ENCODE measurements at places on chromosomes 16 and 17.
A peak's percentile ranks its signal among the peaks of the same experiment; 100 is the strongest.

- DNase-seq = no peak
Measured at GRCh38 chr17:45812102-45812501, 28.0 kb downstream of the CRHR1 start.

DNA sequence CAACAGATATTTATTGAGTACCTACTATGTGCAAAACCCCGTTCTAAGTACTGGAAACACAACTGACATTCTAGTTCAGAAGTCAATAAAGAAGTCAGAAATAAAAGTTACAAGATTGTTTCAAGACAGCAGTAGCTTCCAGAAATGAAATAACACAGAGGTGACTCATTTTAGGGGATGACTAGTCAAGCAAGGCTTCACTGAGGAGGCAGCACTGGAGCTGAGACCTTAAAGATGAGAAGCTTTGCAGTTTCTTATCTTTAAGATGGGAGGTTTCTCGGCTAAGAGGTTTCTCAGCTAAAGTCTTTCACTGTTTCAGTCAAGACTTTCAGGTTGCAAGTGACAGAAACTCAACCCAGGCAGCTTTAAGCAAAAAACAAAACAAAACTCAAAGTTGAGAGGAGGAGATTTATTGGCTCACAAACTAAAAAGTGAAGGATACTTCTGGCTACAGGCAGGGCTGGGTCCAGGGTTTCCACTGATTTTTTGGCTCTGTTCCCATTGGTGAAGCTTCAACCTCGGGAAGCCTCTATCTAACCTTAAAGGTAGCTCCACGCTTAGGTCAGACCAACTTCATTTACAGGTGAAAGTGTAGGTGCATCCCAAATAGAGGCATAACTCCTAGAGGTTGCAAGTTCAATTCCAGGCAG, 7.4 kb upstream of the MMP2 start:
- DNase-seq = no peak

GRCh38 chr16:4767872-4768548, 1.0 kb upstream of the ZNF500 start:
- DNase-seq = peak; percentile 18

- no peak for DNase-seq
Measured at GRCh38 chr16:25838724-25839186, 147.0 kb downstream of the HS3ST4 start.

- DNase-seq = no peak
Measured at GRCh38 chr17:69431835-69432234, 17.3 kb downstream of the MAP2K6 start.

DNA sequence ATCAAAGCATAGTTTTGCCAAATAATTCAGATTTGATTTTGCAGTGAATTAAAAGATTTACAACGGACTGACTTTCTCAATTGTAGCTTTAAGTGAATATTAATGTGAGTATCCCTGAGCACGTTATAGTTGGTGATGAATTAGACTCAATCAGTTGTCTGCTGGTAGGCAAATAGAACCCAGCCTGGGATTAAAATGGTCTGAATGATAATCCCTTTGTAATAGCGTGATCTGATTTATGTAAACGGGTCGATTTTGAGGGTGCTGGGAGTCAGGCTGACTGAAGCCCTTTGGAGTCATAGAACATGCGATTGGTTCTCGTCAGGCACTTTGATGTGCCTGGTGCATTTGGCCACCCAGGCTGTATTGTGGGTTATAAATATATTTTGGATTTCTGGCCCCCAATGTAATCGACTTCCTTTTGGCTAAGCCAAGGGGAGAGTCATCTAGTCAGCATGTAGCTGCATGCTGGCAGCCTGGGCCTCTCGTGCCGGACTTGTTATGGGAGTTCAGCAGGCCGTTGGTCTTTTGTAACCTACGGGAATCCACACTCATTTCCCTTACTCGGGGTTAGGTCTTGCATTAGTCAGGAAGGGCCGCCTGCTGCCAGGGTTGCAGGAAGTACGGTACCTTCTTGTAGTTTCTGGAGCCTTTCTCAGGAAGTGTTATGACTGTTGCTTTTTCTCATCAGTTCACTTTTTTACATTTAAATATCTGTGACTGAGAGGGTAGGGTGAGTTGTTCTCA, 5.4 kb downstream of the PGS1 start:
- DNase-seq = peak; percentile 94

DNA sequence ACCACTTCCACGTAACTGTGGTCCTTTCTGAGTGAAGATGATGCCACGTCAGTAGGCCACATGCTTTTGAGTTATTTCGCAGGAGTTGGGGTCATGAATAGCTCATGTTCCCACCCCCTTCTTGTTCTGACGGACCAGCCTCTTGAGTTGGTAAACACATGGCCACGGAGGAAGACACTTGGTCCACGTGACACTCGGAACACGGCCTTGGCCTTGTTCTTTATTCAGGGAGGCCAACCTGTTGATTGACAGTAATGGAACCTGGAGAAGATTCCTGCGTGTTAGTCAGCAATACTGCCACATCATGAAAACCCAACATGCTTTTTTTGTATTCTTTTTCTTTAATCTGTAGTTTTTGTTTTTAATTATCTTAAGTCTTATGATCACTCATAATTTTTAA, 56.3 kb downstream of the SEC14L1 start:
- no peak for DNase-seq

DNA sequence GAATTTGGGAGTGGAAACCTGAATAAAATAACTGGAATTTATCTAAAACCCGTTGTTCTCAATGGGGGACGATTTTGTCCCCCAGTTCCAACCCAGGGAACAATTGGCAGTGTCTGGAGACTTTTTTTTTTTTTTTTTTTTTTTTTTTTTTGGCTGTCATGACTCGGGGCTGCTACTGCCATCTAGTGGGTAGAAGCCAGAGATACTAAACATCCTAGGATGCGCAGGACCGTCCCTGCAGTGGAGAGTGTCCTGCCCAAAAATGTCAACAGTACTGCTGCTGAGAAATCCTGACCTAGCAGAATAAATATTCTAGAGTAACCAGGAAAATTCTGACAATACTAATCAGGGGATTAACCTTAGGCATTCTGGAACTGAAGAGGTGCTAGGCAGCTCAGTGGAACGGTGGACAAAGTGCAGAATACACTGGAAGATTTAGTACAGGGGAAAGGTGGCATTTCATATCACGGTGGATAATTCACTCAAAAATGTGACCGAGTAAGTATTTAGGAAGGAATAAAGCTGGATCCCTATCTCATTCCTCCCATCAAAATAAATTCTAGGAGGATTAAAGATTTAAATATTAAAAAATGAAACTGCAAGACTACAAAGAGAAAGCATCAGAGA, 107.6 kb downstream of the SPECC1 start:
- DNase-seq = no peak

- DNase-seq = no peak
Measured at GRCh38 chr17:74608511-74608910, 15.0 kb downstream of the CD300E start.

DNA sequence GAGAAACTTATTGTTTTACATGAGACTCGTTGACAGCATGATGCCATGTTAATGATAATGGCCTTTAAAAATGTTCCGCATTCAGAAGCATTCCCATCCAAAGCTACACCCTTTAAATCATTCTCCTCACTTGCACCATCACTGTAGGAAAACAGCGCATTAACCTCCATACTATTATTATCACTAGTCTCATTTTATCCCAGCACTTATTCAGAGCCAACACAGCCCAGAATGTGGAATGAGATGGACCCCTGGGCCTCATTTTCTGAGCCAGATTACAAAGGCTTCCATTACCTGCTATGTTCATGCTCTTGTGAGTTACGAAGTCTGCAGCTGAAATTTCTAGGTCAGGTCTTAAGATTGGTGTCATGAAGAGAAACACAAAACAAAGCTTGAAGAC, 159.4 kb downstream of the HS3ST3A1 start:
- no peak for DNase-seq

DNA sequence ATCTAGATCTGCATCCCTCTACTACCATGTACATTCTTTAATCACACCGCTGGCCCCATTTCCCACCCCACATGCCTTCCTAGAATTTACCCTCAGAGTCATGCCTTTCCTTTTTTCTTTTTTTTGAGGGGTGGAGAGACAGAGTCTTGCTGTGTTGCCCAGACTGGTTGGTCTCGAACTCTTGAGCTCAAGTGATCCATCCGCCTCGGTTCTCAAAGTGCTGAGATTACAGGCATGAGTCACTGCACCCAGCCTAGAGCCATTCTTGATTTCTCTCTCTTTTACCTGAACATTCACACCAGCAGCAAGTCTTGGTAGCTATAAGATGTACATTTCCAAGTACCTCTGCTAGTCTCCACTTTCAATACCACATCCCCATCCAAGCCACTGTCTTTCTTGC, 2.1 kb downstream of the PAGR1 start:
- peak; percentile 5 for DNase-seq

- peak; percentile 91 for DNase-seq
Measured at GRCh38 chr17:17206124-17206912, at the start of gene PLD6. TSS of gene PLD6 (minus strand) at chr17:17206333. CDS start at chr17:17206286, 47 bp downstream.

GRCh38 chr16:56399486-56399885, 25.9 kb downstream of the AMFR start:
- no peak for DNase-seq

DNA sequence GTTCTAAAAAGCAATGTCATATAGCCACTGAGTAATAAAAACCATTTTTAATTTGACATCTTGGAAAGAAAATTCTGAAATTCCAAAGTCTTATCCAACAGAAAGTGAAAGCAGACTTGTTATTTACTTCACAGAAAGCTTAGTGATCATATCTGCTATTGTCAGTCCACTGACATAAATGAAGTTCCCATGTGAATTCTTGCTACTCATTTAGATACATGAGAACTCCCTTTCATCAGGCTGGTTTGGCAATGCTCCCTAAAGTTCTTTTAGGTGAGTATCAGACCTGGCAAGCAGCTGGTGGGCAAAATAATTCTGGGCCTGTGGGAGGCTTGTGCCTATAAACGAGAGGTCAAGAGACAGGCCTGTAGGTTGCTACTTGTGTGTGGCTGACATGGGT, 23.4 kb downstream of the NME2 start:
- no peak for DNase-seq

GRCh38 chr16:962366-962765, 8.4 kb downstream of the LMF1 start:
- DNase-seq = no peak

DNA sequence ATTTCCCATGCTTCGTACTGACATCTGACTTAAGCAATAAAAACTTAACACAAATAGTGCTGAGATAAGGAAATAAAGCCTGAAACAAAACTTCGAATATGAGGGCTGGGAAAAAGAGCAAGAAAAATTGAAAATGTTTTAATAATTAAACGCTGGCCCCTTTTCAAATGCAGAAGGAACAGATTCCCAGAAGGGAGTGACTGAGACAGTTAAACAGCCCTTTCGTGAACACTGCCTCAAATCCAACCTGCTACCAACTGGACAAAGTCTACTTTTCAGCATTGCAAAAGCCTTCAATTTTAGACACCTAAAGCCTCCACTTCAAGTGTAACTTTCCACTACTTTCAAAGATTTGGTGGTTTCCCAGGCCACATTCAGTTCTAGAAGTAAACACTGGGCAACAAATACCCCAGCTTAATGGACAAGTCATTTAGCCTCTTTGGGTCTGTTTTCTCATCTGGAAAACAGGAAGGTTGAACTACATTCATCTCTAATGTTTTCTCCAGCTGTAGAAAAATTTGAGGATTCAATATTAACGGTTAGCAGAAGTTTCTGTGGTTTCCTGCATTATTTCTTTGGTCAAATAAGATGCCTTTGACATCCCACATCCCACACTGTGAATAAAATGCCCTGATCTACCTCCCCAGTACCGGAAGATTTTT, 11.8 kb downstream of the RFFL start:
- DNase-seq = no peak

- no peak for DNase-seq
Measured at GRCh38 chr16:6096931-6097670, 999.5 kb upstream of the EEF2KMT start.

DNA sequence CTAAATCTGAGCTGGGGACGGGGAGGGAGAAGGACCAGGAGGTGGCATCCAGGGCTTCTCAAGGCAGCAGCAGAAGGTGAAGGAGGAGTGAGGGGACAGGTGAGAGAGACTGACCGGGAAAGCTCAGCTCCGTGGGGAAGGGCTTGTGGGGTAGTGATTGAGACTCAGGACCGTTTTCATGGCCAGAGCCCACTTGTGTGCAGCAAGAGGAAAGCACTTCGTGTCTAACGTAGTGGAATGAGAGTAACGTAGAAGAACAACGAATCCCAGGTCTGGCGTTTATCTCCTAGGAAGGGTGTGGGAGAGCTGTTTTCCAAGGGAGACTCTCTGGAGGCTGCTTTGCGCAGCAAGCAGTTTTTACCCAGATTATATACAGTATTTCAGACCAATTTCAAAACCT, 1.3 kb upstream of the CDH3 start:
- DNase-seq = no peak

DNA sequence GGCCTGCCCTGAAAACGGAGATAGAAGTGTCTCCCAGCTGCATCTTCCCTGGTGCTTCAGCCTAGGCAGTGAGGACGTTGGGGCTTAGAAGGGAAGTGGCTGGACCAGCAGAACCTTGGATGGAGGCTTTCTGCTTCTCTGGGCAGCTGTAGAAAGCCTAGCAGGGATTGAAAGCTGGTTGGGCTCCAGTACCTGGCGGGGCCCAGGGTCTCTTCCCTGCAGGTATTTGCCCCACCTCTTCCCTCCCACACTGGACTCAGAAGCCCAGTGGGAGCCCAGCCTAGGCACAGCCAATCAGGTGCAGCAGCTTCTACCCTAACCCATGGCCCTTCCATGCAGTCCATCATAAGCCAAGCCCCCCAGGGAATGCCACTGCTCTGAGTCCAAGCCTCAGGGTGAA, 190.3 kb upstream of the IRX6 start:
- DNase-seq = no peak

- no peak for DNase-seq
Measured at GRCh38 chr16:85927959-85928358, 29.0 kb downstream of the IRF8 start.

DNA sequence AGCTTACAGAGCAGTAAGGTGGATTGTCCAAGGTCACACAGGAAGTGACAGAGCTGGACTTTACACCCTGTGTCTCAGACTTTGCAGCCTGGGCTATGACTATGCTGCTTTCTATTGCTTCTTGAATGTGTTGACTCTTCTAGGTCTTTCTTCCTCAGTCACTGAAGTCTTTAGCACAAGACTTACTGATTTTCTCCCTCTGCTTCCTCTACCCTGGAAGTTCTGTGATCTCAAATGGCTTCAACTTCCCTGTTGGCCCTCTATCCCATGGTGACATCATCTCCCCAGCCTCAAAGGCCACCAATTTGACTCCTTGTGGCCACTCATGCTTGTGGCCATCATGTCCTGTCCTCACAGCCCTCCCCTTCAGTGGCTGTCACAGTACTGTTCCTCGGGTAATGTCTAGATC, 181.3 kb downstream of the HS3ST3A1 start:
- no peak for DNase-seq

Measured in Right ventricle myocardium inferior (tissue), 1 donor.